ENCODE measurements at places on chromosomes 5 and 9.

GRCh38 chr5:88666761-88667495 lies 216.1 kb downstream of the MEF2C start:
- DNase-seq, result no peak

DNA sequence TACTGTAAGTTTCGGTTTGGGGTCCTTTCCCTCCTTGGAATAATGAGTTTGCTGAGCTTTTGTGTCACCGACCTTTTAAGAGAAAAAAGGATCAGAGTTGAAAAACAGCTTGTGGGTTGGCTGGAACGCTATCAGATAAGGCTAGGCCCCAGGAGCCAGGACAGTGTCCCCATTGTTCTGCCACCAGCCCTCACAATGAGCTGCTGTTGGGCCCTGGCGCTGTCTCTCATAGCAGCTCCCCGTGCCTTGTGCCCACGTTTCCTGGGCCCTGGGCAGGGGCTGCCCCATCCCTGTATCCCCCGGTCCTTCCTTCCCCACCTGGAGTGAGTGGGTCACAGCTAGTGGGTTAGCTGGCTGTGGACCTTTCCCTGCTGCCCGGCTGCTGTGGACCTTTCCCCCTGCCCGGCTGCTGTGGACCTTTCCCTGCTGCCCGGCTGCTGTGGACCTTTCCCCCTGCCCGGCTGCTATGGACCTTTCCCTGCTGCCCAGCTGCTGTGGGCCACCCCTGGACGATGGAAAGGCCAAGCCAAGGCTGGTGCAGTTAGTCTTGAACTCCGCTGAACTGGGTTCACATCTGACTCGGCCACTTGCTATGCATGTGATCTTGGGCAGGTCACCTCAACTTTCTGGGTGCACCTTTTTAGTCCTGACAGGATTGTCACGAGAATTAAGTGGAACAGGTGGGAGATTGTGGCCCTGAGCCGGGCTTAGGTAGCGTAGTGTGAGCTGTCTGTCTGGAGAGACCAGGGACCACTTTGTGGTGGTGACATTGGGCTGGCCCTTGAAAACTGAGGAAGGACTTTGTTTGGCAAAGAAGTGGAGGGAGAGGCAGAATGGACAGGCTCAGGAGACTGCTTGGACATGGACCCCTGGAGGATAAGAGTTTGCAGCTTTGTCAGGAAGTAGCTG lies 99.5 kb downstream of the DAB2IP start:
- no peak for DNase-seq

DNA sequence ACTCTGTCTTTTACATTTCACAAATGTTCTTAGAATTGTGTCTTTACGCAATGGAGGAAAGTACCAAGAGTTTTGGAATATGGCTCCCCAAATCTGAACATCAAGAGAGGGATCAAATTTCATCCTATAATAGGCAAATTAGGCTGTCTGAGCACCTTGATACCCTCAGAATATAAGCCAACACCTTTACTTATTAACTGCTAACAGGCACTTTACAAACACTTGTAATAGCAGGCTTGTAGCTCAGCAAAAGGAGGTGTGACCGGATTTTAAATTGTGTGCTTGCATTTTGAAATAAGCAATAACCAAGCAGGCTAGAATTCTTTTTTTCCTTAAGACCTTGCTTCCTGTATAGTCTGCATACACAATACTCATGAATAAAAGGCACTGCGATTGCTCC lies 92.0 kb downstream of the ATP10B start:
- DNase-seq, result no peak

- DNase-seq, result no peak
Measured at GRCh38 chr9:129285382-129285781, 107.3 kb upstream of the IER5L start.

GRCh38 chr9:19918630-19919029 lies 129.8 kb upstream of the SLC24A2 start:
- DNase-seq, result no peak

GRCh38 chr5:76351577-76351976 lies 51.5 kb upstream of the IQGAP2 start:
- DNase-seq, result no peak

- DNase-seq, result no peak
Measured at GRCh38 chr5:37777432-37778130, 62.3 kb downstream of the GDNF start.

DNA sequence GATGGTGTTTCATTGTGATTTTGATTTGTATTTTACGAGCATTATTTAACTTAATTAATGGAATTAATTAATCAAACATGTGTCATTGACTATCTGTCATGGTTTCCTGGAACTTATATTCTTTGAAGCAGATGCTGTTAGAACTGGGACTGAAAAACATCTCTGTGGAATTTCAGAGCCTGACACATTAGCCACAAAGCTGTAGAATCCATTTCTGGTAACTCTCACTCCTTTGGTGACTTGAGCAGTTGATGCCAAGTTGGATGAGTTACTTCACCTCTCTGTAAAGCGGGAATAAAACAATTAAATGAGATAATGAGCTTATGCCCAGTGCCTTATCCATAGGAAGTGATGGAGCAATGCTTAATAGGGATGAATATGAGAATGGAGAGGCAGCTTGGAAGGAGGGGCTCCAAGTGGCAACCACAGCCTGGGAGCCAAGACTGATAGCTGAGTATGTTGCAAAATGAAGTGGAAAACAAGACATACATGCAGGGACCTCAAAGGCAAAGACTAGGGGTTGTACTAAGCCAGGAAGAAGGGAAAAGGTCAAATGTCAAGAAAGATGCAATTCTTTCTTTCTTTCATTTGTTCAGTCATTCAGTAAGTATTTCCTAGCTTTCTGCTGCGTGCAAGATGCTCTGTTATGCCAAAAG lies 23.1 kb upstream of the ADRA1B start:
- DNase-seq, result no peak
